Bronchus fibroblast of lung (primary cell): ENCODE measurements at places on chromosomes 4 and X. TPM values are rescaled to one million over a fixed set of nuclear protein-coding genes. Genes with fewer than 3 reads are reported as not detected.

ADH1B gene
- 2.9 and 5.2 TPM in 2 replicates for total RNA-seq

SLIT2 gene
- total RNA-seq: 4.5 and 5.5 TPM in 2 replicates

GJB1 gene
- total RNA-seq: not detected in 2 replicates

CXCL3 gene
- total RNA-seq: 2.4 and 4.6 TPM in 2 replicates

NAP1L3 gene
- 0.89 and 1.8 TPM in 2 replicates for total RNA-seq

CENPVL1 gene
- total RNA-seq: not detected in 2 replicates

ZNF518B gene
- total RNA-seq: 10.1 and 14.1 TPM in 2 replicates

CCDC120 gene
- total RNA-seq: 0.50 and 1.5 TPM in 2 replicates

HEPH gene
- total RNA-seq: 5.2 and 7.1 TPM in 2 replicates

ZMAT1 gene
- 0.15 TPM in 1 of 2 replicates, not detected in the other for total RNA-seq

NPY1R gene
- not detected in 2 replicates for total RNA-seq

NSUN7 gene
- total RNA-seq: 0.67 and 0.74 TPM in 2 replicates

VEGFD gene
- under 0.01 TPM in 1 of 2 replicates, not detected in the other for total RNA-seq
